Large intestine (tissue), 12 donors: ENCODE measurements at places on chromosomes 5 and 9. TPM values are rescaled to one million over a fixed set of nuclear protein-coding genes. Genes with fewer than 3 reads are reported as not detected.

SVEP1 gene
- 8.7 TPM for polyA plus RNA-seq

FREM1 gene
- polyA plus RNA-seq, result 10.0 TPM

NPM1 gene
- polyA plus RNA-seq, result 2,359 TPM

SH3PXD2B gene
- polyA plus RNA-seq, result 11.0 TPM

PPP3R2 gene
- polyA plus RNA-seq, result 0.01 TPM

PRR16 gene
- 2.7 TPM for polyA plus RNA-seq
